Thymus (tissue), 14 donors: ENCODE measurements at places on chromosomes 4 and X.

GRCh38 chr4:170497112-170497511, 407.4 kb upstream of the AADAT start:
- DNase-seq: no peak

DNA sequence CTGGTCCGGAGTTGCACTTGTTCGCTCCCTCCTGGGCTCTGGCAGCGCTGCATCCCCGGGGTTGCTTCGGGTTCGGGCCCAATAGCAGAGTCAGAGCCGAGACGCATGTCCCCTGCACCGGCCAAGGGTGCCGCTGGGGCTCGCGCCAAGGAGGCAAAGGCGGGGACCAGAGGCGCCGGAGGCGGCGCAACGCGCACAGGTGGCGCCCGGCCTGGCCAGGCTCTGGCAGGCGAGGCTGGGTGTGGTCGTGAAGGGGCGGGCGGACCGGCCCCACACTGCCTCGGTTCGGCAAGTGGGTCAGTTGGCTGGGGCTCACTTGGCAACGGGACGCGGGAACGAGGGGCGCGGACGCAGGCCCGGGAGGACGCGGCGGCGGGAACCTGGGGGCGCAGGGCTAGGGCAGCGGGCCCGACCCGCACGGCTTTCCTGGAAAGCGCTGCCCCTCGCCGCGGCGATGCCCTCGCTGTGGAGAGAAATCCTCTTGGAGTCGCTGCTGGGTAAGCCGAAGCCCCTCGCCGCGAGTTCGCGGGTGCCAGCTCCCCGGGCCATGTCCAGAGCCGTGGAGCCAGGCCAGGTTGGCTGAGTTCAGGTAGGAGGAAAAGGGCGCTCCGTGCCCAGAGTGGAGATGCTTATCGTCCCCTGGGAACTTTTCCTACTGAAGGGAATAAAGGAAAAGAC, at the start of gene CWH43:
Gene CWH43 (plus strand): TSS at position 300 of the 678 bp plus-strand sequence. CDS start 155 bp downstream, at position 455.
- no peak for DNase-seq

GRCh38 chr4:173213296-173213695, 44.7 kb downstream of the GALNT7 start:
- DNase-seq: no peak

DNA sequence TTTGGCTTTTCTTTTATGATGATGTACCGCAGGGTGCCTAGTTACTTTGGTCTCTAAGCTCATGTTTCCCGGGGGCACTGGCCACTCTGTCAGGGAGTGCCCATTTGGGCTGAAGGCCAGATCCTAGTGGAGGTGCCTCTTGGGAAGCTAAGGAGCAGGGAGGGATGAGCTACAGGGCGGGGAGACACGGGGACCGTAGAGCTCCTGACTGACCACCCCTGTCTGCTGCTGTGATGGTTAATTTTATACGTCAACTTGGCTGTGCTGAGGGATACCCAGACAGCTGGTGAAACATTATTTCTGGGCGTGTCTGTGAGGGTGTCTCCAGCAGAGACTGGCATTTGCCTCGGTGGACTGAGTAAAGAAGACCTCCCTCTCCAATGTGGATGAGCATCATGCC, 24.9 kb upstream of the CLDN24 start:
- DNase-seq: no peak

GRCh38 chr4:87281603-87282002, 41.1 kb downstream of the HSD17B13 start:
- no peak for DNase-seq

DNA sequence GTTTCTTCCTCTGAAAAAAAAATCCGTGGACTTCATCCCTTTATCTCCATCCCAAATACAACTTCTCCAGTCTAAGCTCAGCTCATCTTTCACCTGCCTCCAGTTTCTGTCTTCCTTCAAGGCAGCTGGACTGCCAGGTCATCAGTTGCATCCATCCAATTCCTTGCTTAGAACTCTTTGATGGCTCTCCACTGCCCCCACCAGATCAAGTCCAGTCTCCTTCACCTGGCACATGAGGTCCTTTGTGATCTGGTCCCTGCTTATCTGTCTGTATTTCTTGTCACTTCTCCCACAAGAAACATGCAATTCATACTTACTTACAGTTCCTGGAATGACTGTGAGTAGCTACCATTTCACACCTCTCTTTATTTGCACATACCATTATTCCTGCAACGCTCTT, 33.8 kb downstream of the OTUD6A start:
- DNase-seq: no peak

GRCh38 chrX:98717970-98718369, 1692.1 kb downstream of the PCDH19 start:
- DNase-seq: no peak

DNA sequence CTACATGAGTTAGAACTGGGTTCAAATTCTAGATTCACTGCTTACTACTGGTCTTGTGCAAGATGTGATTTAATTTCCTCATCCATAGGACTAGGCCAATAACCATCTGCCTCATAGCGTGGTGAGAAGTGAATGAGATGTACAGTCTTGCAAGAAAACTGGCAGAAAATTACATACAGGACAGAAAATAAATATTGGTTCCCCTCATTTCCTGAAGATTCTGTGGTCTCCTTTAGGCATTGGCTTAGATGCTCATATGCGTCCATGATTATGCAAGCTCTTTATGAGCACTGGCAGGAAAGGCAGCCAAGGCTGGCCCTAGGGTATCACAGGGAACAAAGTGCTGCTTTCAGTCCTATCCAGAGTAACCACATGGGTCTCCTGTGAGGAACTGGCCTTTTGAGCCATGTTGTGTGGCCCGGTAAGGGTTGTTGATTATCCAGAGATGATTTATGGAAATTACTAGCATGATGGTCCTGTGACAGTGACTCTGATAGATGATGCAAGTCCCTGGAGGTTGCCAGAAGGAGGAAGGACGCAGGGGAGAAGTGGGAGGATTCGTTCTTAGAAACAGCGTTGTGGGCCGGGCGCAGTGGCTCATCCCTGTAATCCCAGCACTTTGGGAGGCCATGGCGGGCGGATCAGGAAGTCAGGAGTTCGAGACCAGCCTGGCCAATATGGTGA, 9.9 kb upstream of the MOB1B start:
- DNase-seq: no peak

DNA sequence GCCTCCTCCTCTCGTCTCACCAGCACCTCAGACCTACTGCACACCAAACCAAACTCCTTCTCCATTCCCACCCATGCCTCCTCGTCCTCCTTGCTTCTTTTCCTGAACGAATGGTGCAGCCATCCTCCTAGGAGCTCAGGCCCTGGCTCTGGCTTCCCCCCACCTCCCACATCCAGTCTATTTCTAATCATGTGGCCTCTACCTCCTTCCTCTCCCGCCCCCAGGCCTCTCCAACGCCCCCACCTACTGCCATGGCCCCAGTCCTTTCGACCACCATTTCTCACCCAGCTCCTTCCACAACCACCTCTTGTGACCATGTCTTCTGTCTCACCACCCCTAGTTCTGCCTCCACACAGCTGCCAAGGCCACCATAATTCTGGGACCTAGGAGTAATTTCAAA, 127.1 kb downstream of the PJA1 start:
- no peak for DNase-seq

- no peak for DNase-seq
Measured at GRCh38 chr4:150355858-150356455, 226.0 kb upstream of the MAB21L2 start.

- DNase-seq: no peak
Measured at GRCh38 chr4:107825072-107825824, 516 bp downstream of the SGMS2 start.

DNA sequence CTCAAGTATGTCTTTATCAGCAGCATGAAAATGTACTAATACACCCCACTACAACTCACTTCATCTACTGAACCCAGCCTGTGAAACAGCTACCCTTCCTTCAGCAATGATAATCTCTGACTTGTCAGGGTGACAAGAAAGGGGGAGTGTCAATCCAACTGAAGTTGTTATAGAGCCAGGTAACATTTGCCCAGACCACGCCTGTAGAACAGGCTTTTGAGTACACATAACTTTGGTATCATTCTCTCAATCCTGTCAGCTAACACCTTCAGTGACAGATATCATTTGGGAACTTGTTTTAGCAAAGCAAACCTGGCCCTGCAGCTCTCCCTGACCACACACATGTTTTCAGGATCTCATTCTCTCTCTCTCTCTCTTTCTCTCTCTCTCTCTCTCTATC, 592.2 kb downstream of the SMARCA1 start:
- no peak for DNase-seq

DNA sequence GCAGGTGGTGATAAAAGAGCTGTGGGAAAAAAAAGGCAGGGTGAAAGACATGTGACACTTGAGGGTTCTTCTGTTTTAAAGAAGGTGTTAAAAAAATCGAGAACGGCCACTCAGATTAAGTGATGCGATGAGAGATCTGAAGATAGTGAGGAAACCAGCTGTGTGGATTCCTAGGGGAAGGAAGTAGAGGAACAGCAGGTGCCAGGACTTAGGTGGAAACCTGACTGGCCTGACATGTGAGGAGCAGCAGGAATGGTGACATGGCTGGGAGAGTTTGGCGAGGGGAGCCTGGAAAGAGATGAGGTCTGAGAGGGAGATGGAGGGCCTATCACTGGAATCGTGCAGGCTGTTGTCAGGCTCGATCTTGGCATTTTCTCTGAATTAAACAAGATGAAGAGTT, 55.5 kb downstream of the BMPR1B start:
- DNase-seq: no peak

- DNase-seq: no peak
Measured at GRCh38 chrX:1292575-1293290, 24.1 kb downstream of the CSF2RA start.

GRCh38 chr4:61799794-61800193, 599.7 kb downstream of the ADGRL3 start:
- DNase-seq: no peak

GRCh38 chr4:85681221-85681657, 206.3 kb downstream of the ARHGAP24 start:
- no peak for DNase-seq

- DNase-seq: no peak
Measured at GRCh38 chr4:5799406-5799805, 88.4 kb downstream of the EVC start.

GRCh38 chrX:37613933-37614332, 42.5 kb downstream of the LANCL3 start:
- no peak for DNase-seq

DNA sequence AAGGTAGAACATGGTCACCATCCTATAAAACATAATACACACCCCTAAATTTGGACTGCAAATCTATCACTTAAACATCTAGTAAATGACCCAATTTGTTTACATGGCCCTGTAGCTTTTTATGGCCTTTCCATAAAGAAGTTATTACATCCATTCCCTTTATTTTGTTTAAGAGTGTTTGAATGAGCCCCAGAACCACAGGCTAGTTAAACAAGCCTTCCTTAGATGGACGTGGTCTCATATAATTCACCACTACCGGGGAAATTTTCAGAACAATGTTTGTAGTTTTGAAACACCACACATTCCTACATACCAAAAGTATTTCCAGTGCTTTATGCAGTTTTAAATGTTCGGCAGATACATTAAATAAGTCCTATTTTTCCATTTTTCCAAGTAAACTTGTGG, 12.3 kb downstream of the PDGFC start:
- no peak for DNase-seq
